ENCODE measurements at places on chromosomes 3 and 15.
A peak's percentile ranks its signal among the peaks of the same experiment; 100 is the strongest.

- DNase-seq = no peak
These were observed 12.8 kb downstream of the RBP2 start for GRCh38 chr3:139463466-139463865.

DNA sequence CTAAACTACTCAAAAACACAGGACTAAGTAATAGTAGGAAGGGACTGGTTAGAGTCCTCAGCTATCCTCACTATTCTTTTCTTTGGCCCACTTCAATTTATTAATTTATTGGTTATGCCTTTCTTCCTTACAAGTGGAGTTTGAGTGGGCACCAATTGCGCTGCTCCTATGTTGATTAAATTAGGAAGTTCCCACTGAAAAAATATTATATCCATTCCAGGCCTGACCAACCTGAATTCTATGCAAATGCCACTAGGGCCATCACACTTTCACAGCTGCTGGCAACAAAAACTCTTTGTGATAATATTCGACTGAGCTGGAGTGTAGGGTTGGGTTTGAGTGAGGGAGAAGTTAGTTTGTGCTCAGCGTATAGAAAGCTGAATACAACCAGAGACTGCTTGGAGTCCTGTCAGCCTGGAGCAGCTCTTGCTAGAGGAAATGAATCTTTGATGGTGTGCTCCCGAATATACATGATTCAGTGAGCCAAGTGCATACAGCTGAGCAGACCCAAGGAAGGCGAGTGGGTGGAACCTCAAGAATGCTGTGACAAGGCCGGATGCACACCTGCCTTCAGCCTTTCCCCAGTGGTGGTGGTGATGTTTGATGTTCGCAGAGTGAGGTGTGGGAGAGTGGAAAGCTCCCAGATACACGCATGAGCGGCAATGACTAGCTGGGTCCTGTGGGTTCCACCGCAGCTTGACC, 1.5 kb downstream of the ARHGEF3 start:
- peak; percentile 64 for DNase-seq

GRCh38 chr3:57069503-57069902, 9.0 kb downstream of the SPATA12 start:
- DNase-seq = no peak

DNA sequence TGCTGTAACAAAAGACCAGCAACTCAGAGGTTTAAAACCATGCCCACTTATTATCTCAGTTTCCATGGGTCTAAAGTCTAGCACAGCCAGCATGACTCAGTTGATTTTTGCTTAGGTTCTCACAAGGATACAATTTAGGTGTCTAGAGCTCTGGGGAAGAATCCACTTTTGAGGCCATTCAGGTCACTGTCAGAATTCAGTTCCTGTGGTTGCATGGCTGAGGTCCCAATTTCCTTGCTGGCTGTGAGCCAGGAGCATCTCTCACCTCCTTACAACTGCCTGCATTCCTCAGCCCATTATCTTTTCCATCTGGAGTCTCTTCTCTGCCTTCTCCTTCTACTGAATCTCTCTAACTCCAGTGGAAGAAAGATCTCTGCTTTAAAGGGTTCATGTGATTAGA, 240.5 kb upstream of the CFAP20DC start:
- DNase-seq = no peak

DNA sequence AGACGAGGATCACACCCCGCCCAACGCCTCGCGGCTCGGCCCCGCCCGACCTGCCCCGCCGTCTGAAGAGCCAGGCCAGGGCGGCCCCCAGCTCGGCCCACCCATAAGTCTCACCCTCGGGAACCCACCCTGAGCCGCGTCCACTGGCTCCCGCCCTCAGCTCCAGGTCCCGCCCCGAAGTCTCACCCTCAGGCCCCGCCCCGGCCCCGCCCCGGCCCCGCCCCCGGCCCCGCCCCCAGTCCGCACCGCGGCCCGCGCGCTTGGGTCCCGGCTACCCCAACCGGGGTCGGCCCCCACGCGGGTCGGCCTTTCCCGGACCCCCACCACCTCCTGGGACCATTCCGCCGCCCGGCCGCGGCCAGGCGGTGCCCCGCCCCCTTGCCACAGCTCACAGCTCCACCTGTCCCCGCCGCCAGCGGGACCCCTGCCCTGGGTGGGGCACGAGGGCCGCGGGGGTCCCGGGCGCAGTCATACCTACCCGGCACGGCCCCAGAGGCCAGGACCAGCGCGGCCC, 489 bp downstream of the CSPG5 start:
- peak; percentile 30 for DNase-seq

- DNase-seq = no peak
These were observed 83.5 kb downstream of the C3orf70 start for GRCh38 chr3:185069037-185070030.

DNA sequence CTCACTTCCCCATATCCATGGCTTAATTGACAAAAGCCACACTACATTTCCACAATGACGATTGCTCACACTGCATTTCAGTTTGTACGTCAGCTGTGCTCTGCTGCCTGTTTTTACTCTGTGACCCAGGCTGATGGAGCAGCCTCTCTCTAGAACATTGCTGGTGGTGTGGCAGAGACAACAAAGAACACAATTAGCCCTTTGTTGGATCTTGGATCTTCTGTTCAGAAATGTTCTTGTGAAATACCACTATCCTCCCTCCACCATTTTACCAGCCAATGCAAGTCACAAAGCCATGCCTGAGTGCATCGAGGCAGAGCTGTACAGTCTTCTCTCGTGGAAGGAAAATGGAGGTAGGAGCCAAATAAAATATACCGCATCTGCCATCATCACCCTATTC, 56.9 kb upstream of the TBC1D5 start:
- no peak for DNase-seq

DNA sequence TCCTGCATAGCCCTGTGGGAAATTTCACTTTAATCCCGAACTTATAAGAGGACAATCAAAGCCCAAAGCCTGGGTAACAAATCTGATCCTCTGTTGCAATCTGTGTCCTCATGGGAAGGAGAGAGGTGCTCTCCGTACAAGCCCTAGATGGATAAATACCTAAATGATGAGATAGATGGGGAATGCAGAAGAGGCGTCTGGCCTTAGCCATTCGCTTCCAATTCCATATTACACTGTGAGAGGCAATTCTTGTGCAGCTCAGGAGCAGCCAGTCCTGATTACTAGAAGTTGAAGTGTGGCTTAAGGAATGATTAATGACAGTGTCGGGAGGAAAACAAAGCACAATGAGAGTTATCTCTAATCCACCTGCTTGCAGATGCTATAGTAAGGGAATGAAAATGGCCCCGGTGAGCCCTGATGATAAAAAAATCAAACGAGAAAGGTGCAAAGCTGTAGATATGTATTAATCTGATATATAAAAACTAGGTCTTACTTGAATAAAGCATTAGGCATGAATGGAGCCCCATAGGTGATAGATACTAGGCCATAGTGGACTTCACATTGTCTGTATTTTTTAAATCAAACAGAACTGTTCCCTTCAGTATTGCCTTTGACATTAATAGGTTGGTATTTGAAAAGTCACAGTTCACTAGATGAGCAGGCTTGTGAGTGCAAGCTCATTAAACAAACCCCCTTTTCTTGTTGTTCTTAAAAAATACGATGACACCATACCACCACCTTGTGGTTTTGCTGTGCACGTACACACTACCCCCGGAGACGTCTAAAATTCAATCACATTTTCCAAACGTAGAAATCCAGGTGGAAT, 54.2 kb upstream of the TMCO5A start:
- DNase-seq = no peak

DNA sequence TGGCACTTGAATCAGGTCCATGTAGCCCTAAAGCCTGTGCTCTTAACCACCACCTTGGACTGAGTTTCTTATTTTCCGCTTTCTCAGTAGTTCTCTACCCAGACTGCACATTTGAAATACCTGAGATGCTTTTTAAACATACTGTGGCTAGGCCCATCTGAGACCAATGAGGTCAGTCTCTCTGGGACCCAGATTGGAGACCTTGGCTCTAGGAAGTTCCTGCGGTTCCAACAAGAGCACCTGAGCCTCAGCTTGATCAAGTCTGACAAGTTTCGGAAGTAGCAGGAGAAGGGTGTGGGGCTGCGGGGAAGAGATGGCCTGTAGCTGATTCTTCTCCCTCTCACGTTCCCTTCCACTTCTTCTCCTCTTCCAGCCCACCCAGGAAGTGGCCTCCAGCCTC, 11.5 kb upstream of the TSEN2 start:
- no peak for DNase-seq

DNA sequence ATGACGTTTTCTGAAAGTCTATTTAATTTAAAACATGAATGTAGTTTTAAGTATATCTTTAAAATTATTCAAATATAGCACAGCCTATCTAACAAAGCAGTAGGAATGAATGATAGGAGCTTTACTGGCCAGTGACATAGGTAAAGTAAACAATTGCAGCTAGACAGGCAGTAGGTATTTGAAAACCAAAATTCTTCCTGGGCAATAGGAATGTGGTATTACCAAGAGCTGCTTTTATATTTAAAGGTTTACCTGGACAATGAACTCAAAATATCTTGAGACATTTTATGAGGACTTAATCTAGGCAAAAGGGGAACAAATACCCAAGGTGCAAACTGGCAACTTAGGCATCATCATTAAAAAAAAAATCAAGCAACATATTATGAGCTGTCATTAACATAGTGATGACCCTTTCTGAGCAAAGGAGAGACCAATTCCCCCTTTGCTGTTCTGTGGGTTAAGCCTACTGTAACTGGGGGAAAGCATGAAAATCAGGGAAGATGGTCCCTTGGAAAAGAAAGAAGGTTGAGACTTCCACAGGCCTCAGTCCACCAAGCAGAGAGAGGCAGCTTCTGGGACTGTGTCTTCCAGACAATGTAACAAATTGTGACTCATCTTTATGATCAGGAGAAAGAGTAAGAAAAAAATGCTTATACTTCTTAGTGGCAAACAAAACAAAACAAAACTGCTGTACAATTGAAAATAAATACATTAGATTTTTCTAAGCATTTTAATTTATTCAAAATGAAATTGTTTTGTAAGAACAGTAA, 12.9 kb downstream of the ISL2 start:
- DNase-seq = no peak

- no peak for DNase-seq
These were observed 175.6 kb downstream of the AKAP13 start for GRCh38 chr15:85555875-85556617.

DNA sequence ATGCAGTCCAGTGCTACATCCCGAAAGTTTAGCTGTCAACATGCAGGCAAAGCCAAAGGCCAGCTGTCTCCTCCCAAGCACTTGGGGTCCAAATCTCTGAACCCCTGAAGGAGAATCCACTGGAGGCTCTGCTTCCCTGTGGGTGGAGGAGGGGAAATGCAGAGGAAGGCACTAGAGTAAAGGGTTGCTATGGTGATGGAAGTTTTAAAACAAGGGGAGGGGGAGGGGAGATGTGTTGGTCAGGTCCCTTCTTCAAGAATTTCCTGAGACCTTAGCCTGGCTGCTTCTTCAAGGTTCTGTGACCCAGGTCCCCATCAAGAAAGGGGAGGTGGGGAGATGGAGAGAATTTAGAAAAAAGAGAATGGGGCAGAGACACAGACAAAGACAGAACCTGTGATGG, 2.3 kb downstream of the CAMKV start:
- no peak for DNase-seq

GRCh38 chr3:23324745-23325144, 121.6 kb downstream of the UBE2E2 start:
- DNase-seq = peak; percentile 22

DNA sequence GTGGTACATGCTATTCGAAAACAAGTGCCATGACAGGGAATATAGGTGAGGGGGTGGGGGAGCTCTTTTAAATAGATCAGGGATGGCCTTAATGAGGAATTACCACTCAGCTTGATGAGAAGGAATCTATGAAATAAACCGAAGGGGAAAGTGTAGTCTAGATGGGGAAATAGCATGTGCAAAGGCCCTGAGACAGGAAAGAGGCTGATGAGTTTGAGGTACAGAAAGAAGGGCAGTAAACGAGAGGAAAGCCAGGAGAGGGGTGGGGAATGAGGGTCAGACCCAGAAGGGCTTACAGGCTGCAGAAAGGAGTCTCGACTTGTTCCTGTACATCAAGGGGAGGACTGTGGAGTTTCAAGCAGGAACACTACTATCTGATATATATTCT, 12.2 kb downstream of the ATP2B2 start:
- no peak for DNase-seq

- DNase-seq = no peak
These were observed 28.2 kb downstream of the NEK4 start for GRCh38 chr3:52742418-52743041.

- DNase-seq = no peak
These were observed 143.6 kb upstream of the BHLHE40 start for GRCh38 chr3:4835616-4836043.

DNA sequence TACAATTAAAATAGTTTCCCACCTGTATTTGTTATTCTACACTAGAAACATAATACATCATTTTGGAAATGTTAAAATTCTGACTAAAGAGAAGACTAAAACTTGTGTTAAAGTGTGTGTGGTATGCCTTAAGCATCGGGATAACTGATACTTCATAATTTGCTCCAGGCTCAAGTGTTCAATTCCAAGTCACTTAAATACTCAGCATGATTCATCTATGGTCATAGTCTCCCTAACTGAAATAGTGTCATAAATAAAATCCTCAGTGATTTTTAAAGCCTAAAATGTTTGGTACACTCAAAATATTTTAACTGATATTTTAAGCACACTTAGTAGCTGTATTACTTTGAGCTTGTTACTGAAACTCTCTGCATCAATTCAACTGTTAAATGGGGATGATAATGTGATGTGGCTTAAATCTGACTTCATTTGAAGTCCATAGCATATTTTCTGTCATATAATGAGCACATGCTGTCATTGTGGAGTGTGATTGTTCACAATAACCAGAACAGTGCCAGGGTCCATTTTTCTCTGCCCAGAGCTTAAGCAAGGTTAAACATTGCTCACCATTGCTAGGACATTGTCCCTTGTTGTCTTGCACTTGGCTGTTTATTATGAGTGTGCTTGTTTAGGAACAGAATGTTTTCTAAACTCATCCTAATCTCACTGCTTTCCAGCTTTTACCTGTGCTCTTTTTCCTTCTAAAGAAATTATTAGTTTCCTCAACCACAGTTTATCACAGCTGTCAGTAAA, 122.2 kb downstream of the KLHL25 start:
- DNase-seq = no peak

GRCh38 chr15:90351479-90352106, 491 bp upstream of the ZNF774 start:
- DNase-seq = peak; percentile 24
